DMS79 (cell line): ENCODE measurements at places on chromosomes 1 and 21.

GRCh38 chr21:29403301-29403700 is 104.6 kb downstream of the BACH1 start:
- no peak for DNase-seq

DNA sequence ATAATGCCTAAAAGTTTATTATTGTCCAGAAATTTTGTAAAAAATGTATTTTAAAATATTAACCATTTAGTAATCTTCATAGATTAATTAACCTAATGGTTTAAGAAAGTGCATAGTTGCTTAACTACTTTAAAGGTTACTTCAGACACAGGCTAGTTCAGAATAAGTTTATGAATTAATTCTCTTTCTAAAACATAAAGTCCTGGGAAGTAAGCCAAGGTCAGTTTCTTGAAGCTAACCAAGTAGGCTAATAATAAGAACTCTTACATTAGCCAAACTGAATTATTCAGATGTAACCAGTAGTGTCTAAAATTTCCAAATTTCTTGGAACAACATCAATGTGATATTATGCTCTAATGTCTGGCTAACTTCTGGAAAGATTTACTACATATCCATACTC is 790.4 kb downstream of the NCAM2 start:
- DNase-seq, result no peak

- no peak for DNase-seq
These were observed 38.6 kb downstream of the EIF2B3 start for GRCh38 chr1:44947774-44948311.

- DNase-seq, result no peak
These were observed 1.7 kb upstream of the LRRC52 start for GRCh38 chr1:165542015-165542631.
